Activated CD4-positive, alpha-beta T cell treated with anti-CD3 and anti-CD28 coated beads, Interleukin-2, amount 10 ng/mL, durations not matched to agents 24 days and 14 days (primary cell): ENCODE measurements at places on chromosomes 4 and X. TPM values are rescaled to one million over a fixed set of nuclear protein-coding genes. Genes with fewer than 3 reads are reported as not detected.

GRCh38 chr4:81257816-81258215 is 42.8 kb upstream of the PRKG2 start:
- no peaks in the 10 kb centered on the region for H3K36me3 ChIP-seq
- DNase-seq: no peak
- H3K27ac ChIP-seq: no peak overlapping the region
- no peak overlapping the region for H3K4me3 ChIP-seq

GRCh38 chr4:41218703-41219102 is 4.4 kb upstream of the APBB2 start:
- no peaks in the 10 kb centered on the region for H3K36me3 ChIP-seq
- H3K27ac ChIP-seq: no peak overlapping the region
- DNase-seq: no peak
- H3K4me1 ChIP-seq: peaks cover 16% of the 10 kb centered on the region
- peaks cover 59% of the 10 kb centered on the region for H3K27me3 ChIP-seq
- no peak overlapping the region for H3K4me3 ChIP-seq

GRCh38 chr4:184061582-184061981 is 156.1 kb downstream of the ENPP6 start:
- H3K27me3 ChIP-seq: no peaks in the 10 kb centered on the region
- no peak overlapping the region for H3K27ac ChIP-seq
- no peaks in the 10 kb centered on the region for H3K4me1 ChIP-seq

DNA sequence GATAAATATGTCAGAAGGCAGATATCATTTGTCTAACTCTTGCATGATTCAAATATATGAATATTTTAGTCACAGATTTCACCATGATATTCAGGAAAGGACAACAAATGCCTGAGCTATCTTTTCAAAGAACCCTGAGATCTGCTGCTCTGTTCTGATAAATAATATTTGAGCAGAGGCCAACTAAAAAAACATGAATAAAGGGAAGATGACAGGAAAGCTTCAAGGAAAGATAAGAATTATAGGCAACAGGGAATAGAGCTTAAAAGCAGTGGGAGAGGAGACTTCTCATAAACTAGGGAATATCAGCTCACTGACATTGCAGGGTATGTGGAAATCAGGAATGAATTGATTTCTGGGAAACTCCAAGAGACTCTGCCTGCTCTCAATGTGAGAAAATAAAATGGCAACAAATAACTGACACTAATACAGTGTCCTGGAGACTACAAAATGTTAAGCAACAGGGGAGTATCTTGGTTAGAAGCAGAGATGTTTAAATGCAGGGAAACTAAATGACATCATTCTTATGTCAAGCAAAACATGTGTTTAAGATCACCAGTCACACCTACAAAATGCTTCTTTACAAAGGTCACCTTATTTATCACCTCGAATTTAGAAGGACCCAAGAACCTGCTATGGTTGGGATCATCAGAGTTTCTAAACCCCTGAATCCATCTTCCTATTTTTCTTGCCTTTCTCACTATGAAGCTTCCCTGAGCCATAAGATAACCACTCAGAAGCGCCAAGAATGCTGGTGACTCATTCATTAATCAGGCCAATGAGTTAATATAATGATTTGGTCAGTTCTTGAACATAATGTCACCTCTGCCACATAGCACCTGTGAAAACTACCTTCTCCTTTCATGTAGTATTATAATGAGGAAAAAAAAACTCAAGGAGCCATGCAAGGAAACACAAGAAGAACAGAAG is 78.1 kb downstream of the NDST3 start:
- DNase-seq: no peak
- peaks cover 2% of the 10 kb centered on the region for H3K27me3 ChIP-seq
- H3K4me3 ChIP-seq: no peak overlapping the region
- no peak overlapping the region for H3K27ac ChIP-seq

Gene CLNK
- total RNA-seq: 0.79 and 0.80 TPM in 2 replicates

Gene PAGE5
- not detected in 2 replicates for total RNA-seq
